ENCODE measurements at places on chromosomes 16 and 17.
A peak's percentile ranks its signal among the peaks of the same experiment; 100 is the strongest.

DNA sequence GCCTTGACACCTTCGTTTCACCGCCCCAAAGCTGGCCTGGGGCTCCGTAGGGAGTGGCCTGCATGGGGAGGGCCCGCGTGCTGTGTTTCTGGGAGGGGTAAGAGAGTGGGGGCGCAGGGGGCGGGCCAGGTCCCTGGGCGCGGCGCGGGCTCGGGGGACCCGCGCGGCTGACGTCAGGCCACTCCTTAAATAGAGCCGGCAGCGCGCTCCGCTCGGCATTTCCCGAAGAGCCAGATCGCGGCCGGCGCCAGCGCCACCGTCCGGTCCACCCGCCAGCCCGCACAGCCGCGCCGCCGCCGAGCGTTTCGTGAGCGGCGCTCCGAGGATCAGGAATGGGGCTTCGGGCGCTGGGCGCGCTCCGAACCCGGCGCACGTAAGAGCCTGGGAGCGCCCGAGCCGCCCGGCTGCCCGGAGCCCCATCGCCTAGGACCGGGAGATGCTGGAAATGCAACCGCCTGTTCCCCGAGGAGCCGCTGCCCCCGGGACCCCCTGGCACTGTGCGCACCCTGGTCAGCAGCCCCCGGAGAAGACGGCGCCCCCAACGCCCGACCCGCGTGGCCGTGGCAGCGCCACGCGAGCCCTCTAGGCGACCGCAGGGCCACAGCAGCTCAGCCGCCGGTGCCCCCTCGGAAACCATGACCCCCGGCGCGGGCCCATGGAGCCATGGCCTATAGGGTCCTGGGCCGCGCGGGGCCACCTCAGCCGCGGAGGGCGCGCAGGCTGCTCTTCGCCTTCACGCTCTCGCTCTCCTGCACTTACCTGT lies at the start of gene HS3ST2:
Gene HS3ST2, plus strand, starts transcription at position 215 of the 763 bp plus-strand sequence. Its CDS starts 449 bp downstream, at position 664.
- DNase-seq, result no peak

- DNase-seq, result no peak
Observed at GRCh38 chr16:76984196-76984595, 206.8 kb upstream of the MON1B start.

- DNase-seq, result no peak
Observed at GRCh38 chr16:10959161-10959560, 14.8 kb downstream of the CLEC16A start.

DNA sequence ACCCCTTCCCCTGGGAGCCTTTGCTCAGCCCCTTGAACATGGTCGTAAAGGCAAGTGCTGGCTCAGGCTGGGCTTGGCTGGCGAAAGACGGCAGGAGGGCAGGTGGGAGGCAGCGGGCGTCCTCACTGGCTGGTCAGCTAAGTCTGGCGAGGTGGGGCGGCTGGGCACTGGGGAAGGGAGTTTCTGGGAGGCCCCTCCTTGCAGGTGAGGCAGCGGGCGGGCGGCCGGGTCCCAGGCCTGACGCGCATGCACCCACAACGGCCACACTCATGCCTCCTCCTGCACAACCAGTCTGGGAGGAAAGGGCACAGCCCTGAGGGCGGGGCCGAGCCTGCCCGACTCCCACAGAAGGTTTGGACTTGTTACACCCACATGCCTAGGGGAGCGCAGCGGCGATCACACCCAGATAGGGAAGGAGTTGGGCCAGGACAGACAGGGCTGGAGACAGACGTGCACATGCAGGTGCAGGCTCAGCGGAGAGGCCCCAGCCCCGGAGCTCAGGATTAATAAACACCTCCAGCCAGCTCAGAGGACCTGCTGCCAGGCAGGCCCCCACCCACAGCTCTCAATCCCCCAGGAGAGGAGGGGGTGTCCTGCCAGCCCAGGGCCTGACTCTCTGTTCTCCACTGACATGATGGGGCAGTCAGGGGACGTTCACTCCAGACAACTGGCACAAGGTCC lies at the start of gene EVPL:
Gene EVPL, minus strand, starts transcription at position 148 of the 681 bp plus-strand sequence. Its CDS starts 108 bp downstream, at position 40.
- DNase-seq, result no peak

- no peak for DNase-seq
Observed at GRCh38 chr17:42520540-42520951, 15.5 kb upstream of the NAGLU start.

GRCh38 chr16:58789351-58789750 lies 55.2 kb upstream of the GOT2 start:
- no peak for DNase-seq

DNA sequence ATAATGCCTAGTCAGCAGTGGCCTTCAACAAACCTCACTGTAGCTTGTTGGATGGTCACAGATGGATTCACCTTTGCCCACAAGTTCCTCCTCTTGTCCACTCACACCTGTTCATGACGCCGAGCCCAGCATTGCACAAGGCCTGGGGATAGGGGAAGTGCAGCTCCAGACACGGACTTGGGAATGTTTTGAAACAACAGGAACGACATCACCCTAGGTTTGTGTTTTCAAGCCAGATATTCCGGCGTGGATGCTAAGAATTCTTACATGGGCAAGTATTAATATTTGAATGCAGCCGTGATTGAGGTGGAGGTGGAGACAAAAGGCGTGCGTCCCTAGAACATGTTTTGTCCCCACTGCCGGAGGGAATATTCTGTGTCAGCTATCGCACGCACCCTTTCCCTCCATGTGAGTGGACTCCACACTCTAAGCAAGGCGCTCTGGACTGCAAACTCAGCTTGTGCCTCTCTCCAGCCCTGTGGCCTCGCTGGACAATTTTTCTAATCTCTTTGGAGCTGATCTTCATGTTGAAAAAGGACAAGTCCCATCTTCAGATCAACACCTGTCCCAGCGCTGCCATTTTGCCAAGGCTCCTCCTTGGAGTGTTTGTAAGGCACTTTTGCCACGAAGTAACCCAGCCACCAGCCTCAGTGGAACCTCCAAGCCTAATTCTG lies 2.0 kb upstream of the BANP start:
- no peak for DNase-seq

- DNase-seq, result no peak
Observed at GRCh38 chr17:57488856-57489255, 232.5 kb downstream of the MSI2 start.

DNA sequence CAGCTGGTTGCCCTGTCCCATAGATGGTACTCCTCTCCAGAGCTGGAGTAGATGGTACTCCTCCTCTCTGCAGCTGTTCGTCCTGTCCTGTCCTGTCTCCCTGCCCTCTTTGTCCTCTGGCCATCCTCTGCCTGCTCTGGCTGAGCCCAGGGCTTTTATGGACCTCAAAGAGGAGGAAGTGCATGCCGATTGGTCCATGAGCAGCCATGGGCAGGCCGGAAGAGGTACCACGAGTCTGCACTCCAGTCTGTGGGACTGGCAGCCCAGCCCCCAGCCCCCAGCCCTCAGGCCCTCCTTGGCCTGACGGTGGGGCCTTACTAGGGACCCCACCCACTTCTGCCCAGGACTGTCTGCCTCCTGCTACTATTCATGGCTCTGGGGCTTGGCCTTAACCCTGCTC lies 27.0 kb downstream of the GNGT2 start:
- no peak for DNase-seq

DNA sequence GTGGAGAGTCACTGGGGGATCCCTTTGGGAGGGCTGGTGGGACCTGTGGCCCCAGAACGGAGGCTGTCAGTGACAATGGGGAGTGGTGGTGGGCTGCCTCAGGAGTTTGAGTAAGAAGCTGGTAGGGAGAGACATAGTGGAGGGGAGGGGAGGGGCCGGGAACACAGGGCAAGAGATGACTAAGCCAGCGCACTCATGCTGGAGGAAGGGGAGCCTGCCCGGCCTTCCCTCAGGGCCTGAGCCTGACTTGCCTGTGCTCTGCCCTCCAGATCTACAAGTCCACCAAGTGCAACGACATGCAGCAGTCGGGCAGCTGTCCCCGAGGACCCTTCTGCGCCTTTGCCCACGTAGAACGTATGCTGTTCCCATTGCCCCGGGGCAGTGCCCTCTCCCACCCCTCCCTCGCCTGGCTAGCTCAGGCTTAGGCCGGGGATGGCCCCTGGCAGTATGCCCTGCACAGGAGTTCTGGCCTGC lies 29.3 kb downstream of the UNC13D start:
- DNase-seq, result no peak

DNA sequence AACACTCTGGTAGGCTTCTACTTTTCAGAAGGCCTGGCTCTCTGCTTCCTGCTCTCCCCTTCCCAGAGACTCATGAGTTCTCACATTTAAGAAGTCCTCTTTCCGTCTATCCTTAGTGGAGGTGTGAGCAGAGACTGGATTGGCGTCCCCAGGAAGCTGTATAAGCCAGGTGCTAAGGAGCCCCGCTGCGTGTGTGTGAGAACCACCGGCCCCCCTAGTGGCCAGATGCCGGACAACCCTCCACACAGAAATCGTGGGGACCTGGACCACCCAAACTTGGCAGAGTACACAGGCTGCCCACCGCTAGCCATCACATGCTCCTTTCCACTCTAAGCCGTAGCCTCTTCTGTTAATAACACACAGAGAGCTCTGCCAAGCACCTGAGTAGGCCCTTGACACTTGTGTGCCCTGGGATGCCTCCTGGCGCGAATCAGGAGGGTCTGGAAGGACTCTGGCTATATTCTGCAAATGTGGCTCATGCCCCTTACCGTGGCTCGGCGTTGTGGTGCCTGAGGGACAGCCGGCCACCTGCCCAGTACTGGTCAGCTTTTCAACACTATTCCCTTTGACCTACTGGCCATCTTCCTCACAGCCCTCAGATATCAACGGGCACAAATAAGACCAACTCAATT lies 13.9 kb downstream of the CYB5D2 start:
- DNase-seq, result no peak

DNA sequence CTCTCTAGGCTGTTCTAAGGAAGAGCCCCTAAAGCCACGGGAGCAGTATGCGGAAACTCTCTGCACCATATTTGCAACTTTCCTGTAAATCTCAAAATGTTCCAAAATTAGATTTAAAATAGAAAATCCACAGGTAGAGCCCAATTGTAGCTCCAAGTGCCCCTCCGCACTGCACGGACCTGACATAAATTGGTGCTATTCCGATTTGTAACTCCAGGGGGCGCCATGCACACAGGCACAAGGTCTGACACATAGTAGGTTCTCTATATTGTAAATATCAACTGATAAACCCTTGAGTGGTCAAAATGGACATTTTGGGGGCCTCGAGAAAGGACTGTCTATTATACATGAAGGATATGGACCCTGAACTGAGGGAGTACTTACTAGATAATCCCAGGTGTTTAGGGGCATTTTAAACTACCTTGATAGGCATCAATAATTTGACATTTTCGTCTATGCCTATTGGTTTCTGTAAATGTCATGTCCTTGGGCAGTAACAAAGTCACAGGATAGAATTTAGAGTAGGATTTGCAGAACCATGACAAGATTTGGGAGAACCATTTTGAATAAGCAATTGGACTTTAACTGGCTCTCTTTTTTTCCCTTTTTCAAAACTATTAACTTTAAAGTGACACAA lies 36.6 kb upstream of the TMEM132E start:
- DNase-seq, result peak; percentile 44

DNA sequence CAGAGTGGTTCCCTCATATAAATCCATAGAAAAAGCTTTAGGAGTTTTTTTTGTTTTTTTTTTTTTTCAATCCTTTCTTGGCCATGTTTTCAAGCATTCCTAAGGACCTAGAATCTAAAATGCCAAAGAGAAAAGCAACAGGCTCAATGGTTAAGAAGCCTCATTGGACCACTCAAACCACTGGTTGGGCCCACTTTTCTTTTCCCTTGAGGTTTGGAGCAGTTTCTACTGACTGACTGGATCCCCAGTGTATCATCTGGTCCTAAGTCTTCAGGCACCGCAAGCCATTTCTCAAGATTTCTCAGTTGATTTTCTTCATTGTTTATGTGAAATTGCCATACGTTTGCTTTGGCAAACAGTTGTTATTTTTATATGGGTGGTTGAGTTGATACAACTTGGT lies 14.4 kb downstream of the METTL9 start:
- no peak for DNase-seq

DNA sequence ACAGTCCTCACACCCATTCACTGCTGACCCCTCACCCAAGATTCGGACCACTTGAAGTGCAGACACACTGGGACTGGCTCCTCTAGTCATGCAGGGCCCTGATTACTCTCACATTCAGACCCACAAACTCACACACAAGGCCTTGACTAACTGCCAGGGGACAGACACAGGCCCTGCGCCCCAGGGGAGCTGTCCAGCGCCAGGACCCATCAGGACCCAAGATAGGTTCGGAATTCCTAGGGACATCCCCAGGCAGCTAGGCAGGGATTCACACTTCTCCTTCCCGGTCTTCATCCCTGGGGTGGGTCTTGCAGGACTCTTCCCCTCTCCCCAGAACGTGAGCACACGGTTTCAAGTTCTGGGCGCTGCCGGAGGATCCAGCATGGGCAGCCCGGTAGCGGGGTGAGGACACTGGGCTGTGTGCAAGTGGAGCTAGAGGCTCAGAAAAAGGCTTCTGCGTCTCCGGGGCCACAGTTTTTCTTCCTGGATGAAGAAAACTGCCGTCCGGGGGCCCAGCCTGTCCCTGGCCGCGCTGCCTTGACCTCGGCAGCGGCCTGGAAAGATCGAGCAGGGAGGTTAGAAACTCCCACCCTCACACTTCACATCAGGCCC lies 1.6 kb downstream of the SEZ6 start:
- no peak for DNase-seq

DNA sequence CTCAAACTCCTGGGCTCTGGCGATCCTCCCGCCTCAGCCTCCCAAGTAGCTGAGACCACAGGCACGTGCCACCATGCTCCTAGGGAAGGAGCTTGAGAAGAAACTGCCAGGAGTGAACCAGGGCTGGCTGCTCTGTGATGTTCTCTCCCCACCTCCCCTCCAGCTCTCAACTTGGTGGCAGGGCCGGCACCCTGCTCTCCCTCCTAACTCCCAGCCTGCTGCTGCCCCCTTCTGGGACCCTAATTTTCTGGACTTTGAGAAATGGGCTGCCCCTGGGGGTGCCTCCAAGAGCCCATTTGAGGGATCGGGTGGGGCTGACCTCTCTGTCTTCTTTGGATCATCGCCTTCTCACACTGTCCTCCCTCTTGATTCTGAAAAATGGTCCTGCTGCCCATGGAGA lies 14.9 kb upstream of the STAT3 start:
- DNase-seq, result peak; percentile 39

DNA sequence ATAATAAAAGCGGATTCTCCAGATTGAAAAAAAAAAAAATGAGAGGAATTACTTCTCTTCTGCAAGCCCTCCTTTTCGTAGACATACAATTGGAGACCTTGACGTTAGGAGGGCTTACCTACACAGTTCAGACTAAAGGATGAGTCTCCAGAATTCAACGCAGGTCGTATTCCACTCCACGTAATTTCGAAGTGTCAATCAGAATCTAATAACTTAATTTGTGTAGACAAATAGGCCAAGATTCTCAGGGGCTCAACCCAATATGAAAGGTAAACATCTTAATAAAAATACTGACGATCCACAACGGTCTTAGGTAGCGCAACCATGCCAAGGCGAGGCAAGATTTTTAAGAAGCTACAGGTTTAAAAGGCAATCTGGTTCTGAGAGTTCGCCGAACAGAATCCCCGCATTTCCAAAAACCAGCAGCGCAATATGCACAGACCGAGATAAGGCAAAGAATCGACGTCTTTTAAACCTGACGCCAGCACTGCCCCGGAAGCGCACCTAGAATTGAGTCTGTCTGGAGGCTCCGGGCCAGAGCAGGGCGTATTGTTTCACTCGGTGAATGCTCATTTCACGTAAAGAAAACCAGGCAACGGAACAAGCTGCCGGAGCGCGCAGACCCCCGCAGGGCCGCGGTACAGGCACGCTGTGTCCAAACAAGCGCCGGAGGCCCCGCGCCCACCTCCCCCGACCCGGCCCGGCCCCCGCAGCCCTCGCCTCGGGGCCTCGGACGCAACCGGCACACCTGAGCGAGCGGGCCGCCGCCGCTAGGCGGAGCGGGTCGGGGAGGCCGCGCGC lies 623 bp downstream of the MBTPS1 start:
- DNase-seq, result peak; percentile 45

Measured in activated CD4-positive, alpha-beta T cell treated with anti-CD3 and anti-CD28 coated beads, Interleukin-2, Interleukin-4, amounts not matched to agents 100 ng/mL and 50 ng/mL, durations not matched to agents 16 hours and 8 hours (primary cell).